ENCODE measurements at places on chromosomes 13 and 19.

- DNase-seq: no peak
Observed at GRCh38 chr13:22018076-22018835, 347.4 kb downstream of the FGF9 start.

DNA sequence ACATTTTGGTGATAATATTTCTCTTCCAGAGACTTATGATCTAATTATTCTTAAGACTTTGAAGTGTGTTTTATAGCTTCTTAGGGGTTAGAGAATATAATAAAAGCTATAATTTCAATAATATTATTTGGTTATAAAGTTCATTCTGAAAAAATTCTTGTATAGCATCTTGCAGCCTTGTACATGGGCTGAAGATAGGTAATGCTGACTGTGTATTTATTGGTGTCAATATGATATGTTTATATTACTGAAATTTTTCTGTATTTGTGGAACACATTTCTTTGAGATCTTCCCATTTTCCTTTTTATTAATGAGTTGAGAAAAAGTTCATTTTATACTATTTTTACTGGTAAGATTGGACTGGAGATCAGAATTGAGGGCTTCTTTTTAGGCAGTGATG is 87.8 kb downstream of the TDRD3 start:
- no peak for DNase-seq

DNA sequence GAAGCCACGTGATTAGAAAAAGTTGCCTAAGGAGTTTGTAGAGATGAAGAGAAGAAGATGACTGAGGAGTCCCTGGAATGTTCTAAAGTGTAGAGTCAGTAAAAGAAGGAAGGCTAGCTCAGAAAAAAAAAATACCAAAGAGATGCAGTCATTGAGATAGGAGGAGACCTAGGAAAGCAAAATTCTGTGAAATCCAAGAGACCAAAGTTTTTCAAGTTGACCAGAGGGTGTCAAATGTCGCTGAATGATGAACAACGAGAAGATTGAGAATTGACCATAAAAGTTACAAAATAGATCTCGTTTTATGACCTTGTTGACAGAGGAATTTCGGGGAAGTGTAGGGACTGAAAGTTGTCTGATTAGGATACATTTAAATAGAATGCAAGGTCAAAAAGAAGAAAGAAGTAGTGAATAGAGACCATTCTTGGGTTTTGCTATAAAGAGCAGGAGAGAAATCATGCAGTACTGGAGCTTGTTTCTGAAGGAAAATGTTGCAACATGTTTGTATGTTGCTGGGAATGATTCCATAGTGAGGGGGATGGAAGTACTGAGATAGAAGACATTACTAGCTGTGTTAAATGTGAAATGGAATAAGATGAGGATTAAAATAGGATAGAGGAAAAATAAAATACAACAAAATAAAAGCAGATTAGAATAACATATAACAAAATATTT is 30.2 kb upstream of the HTR2A start:
- DNase-seq: no peak

GRCh38 chr19:41993612-41994483 is at the start of gene ATP1A3:
Gene ATP1A3 (minus strand): TSS chr19:41994230. CDS start chr19:41994076, 154 bp downstream.
- peak; percentile 52 for DNase-seq

GRCh38 chr13:112320303-112320702 is 55.9 kb upstream of the SPACA7 start:
- DNase-seq: no peak

DNA sequence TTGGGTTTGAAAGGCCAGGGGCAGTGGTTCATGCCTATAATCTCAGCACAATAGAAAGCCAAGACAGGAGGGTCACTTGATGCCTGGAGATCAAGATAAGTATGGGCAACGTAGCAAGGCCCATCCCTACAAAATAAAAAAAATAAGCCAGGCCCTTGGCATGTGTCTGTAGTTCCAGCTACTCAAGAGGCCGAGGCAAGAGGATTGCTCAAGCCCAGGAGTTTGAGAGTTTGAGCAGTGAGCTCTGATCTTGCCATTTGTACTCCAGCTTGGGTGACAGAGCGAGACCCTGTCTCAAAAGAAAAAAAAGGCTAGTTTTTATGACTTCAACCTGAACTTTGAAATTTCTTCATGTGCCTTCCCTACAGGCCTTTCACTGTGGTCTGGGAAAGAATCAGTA is 5.2 kb upstream of the ZNF480 start:
- DNase-seq: no peak

- DNase-seq: no peak
Observed at GRCh38 chr13:47069133-47069532, 172.3 kb upstream of the HTR2A start.

DNA sequence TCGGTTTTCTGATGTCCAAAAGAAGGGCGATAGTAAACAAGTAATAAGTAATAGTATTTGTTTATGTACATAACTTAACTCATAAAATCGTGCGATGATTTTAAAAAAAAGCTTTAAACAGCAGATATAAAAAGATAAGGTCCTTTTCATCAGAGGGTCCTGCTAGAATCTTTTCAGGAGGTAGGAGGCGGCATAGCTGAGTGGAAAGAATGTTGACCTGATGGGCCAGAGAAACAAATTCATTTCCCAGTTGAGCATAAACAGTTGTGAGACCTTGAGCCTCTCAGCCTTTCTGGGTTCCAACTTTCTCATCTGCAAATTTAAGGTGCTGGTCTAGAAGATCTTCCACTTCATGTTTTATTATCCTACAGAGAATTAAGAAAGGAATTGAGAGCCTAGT is 173.5 kb downstream of the LACC1 start:
- DNase-seq: no peak

- no peak for DNase-seq
Observed at GRCh38 chr13:50611117-50611781, 232.2 kb downstream of the DLEU7 start.

GRCh38 chr13:21297447-21297846 is 121.0 kb downstream of the MRPL57 start:
- DNase-seq: no peak

- no peak for DNase-seq
Observed at GRCh38 chr13:27168906-27169657, 2.5 kb downstream of the USP12 start.

DNA sequence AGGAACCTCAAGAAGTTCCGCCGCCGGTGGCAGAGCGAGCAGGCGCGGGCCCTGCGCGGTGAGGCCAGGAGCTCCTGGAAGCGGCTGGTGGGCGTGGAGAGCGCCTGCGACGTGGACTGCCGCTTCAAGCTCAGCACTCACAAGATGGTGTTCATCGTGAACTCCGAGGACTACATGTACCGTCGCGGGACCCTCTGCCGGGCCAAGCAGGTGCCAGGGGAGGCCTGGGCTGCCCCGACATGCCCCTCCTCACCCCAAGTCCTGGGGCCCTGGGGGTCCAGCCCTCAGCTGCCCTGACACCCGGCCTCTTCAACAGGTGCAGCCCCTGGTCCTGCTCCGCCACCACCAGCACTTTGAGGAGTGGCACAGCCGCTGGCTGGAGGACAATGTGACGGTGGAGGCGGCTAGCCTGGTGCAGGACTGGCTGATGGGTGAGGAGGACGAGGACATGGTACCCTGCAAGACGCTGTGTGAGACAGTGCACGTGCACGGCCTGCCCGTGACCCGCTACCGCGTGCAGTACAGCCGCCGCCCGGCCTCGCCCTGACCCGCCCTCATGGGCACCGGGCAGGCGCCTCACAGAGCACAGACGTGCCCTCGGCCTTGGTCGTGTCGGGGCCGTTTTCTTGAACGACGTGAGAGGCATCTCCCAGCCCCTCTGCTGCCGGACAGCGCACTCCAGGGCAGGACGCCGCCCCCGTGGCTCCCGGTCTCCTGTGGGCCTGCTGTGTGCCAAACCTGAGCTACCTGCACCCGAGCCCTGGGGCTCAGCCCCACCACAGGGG is 10.4 kb upstream of the F2RL3 start:
- DNase-seq: no peak

DNA sequence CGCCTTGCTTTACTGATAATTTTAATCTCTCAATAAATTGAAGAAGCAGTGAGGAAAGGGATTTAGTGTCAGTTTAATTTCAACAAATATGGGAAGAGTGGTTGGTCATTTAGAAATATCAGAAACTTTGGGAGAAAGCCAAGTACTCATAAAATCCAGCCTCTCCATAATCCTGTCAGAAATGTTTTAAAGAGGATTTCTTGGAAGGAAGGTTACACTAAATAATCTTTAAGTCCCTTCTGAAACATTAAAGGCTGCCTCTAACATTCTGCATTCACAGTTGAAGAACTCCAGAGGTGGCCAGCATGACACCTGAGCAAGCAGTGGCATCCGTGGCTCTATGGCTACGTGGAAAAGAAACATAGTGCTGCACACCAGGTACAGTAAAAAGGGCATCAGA is 378.5 kb downstream of the ENOX1 start:
- DNase-seq: no peak

GRCh38 chr13:95523598-95523997 is 28.9 kb upstream of the CLDN10 start:
- DNase-seq: no peak

DNA sequence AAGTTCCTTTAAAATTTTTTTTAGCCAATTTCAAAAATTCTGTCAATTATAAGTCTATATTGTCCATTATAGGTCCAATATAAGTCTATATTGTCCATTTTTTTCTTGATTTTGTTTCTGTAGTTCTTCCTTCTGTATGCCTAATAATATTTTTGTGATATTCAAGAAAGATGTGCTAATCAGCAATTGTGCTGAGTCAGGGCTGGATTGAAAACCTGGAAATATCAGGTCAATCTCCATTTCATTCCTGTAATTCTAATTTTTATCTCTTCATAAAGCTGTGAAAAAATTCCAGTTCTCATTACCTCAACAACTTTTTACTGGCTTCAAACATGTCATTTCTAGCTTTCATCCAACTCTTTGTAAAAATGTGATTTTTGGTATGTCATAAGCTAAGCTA is 353.7 kb downstream of the SLITRK6 start:
- no peak for DNase-seq

DNA sequence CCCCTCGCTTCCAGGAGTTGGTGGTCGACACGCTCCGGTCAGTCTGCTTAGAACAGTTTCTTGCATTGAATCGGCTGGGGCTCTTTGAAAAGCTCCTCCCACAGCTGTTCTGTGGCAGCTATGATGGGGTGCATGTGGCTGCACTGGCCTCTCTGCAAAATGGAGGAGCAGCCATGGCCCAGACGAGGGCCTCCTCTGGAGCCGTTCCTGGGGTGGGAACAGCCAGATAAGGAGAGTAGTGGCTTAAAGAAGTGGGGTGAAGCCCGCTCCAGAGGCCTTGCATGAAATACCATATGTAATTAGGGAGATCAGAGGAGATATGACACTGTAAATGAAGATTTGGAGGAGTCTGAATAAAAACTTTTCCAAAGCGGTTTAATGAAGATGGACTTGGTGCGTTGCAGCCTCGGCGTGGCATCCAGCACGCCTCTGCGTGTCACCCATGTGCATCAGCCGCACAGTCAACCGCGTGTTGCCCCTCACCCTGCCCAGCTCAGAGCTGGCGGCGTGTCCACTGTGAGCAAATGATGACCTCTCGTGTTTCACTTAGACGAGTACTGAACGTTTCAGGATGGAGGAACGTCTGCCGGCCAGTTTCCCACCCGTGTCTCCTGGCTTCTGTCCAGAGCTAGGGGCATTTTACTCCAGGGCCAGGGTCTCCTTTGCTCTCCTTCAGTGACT is 199.2 kb downstream of the TEX29 start:
- DNase-seq: no peak

GRCh38 chr13:20342311-20342710 is 110.2 kb upstream of the GJB6 start:
- no peak for DNase-seq

- no peak for DNase-seq
Observed at GRCh38 chr13:105519771-105520170, 1015.7 kb downstream of the EFNB2 start.

DNA sequence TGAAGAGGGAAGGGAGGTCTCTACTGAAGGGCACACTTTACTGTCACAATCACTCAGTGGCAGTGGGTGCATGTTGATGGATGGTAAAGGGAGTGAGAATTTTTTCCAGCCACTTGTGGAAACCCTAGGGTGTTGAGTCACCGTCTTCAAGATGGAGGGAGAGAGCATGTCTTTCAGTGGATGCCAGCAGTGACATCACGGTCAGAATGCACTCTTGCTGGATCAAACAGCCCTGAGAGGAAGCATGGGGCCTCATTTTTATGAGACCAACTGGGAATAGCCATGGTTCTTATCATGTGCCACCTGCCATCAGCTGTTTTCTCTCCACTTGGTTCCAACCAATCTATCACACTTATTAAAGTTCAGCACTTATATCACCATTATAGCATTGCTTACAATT is 182.5 kb downstream of the KCNRG start:
- no peak for DNase-seq

GRCh38 chr19:1451916-1452801 is 2.2 kb downstream of the APC2 start:
- DNase-seq: no peak

GRCh38 chr19:51777570-51778462 is 16.8 kb downstream of the FPR2 start:
- DNase-seq: peak; percentile 4

GRCh38 chr13:78779608-78780007 is 120.7 kb upstream of the OBI1 start:
- DNase-seq: no peak

- DNase-seq: no peak
Observed at GRCh38 chr19:17946965-17947784, 14.4 kb downstream of the CCDC124 start.

DNA sequence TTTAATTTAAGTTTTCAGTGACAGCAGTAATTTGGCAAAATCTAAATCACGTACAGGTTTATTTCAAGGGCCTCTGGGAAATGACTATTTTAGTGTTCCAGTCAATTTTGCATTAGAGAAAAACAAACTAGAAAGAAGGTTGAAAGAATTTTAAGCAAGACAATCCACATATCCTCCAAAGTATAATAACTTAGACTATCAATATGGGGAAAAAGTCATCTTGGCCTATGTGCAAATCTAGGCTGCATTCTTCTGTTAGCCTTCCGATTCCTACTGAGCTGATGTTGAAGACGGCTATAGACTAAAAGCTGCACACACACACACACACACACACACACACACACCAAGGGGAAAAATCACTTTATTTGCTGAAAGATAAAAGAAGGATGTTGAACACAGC is 81.3 kb downstream of the SLITRK6 start:
- DNase-seq: no peak

GRCh38 chr13:73603646-73604045 is 530.6 kb downstream of the KLF12 start:
- no peak for DNase-seq

- DNase-seq: no peak
Observed at GRCh38 chr13:22964245-22964966, 216.4 kb upstream of the SGCG start.

- no peak for DNase-seq
Observed at GRCh38 chr13:27601208-27601607, 19.1 kb downstream of the LNX2 start.

All from stimulated activated CD4-positive, alpha-beta T cell treated with anti-CD3 and anti-CD28 coated beads, TNF-alpha, amount 100 ng/mL, for 24 hours (primary cell).